ENCODE measurements at places on chromosomes 7 and 10.

- no peak for DNase-seq
These were observed 10.0 kb downstream of the HHEX start for GRCh38 chr10:92699518-92700381.

DNA sequence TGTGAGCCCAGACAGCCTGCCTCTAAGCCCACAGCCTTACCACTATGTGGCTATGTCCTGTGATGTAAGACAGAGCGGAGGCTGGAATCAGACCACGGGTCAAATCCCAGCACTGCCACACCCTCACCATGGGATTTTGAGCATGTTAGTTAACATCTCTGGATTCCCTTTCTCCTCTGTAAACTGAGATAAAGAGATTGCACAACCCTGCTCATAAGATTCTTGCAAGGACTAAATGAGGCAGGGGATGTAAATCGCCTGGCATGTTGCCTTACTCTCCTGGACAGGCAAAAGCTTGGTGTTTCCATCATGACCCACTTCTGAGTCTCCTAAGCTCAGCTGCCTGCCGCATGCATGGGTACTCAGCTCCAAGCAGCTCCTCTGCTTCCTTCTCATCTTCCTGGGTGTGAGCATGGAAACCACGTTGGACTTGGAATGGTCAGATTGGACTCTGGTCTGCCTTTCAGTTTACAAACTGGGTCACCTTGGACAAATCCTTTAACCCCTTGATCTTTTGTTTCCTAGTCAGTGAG lies 41.3 kb upstream of the MTURN start:
- DNase-seq = no peak

GRCh38 chr7:7220821-7221220 lies 38.5 kb downstream of the C1GALT1 start:
- no peak for DNase-seq

- DNase-seq = no peak
These were observed 166.4 kb downstream of the CHN2 start for GRCh38 chr7:29360633-29361625.

DNA sequence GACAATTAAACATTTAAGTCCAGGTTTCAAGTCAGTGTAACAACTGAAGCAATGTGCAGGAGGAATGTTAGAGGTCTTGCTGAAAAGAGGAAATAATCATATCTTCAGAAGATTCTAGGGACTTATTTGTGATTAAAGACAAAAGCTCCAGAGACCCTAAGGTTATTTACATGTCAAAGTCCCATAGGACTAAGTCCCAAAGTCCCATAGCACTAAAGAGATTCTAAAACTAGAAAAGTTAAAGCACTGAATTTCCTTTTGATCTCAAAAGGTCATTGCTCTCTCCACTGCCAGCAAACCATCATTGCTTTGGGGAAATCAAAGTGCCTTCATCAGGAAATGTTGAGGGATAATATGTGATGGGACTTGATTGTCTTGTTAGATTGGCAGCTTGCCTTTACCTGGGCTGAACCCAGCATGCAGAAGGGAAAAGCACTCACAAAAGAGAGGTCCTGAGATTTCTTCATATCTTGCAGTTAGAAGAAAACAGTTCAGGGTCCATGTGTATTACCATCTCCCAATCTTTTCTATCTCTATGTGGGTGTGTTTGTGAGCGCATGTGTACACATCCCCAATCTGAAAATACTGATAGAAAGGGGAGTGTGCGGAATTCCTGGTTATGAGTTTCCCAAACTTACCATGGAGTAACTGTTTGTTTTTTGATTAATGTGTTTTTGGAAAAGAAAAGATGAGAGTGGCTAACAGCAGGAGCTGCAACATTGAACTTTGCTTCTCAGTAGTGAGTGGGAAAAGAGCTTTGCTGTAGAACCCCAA lies 21.8 kb downstream of the NUDT13 start:
- no peak for DNase-seq

DNA sequence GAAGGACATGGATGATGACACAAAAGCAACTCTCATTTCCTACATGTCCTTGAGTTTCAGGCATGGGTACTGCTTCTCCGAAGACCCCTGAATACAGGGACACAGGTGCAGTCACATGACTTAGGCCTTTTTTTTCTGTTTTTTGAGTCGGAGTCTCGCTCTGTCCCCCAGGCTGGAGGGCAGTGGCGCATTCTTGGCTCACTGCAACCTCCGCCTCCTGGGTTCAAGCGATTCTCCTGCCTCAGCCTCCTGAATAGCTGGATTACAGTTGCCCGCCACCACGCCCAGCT lies 26.8 kb downstream of the IFT22 start:
- DNase-seq = no peak

DNA sequence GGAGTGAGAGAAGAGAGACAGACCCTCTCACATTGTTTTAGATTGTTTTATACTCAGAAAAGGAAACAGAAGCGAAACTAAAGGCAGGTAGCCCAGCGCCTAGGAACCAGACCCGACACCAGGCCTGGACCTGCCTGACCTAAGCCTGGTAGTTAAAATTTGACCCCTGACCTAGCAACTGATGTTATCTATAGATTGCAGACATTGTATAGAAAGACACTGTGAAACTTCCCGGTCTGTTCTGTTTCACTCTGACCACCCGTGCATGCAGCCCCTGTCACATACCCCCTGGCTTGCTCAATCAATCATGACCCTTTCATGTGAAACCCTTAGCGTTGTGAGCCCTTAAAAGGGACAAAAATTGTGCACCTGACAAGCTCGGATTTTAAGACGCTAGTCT lies 31.6 kb downstream of the VIPR2 start:
- DNase-seq = no peak

DNA sequence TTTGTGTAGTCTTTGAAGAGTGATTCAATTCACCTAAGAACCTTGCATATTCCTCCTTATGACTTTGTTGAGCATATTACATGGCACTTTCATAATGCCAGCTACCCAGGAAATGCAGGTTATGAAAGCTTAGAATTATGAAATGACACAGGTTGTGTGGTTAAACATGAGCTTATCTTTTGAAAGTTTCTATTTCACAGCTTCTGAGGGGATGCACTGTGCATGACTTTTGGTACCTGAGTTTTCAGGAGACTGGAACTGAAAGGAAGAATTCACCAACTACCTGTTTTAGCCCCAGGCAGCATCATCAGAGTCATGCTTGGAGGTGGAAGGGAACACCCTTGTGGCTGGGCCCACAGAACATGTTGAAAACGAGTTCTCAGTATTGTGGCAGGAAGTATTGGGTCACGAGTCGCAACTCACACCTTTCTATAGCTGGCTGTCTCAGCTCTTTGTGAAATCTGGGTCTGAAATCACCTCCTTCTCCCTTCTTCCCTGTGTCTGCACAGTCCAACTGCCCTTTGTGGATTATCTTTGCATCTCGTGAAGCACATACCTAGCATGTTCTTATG lies 228.2 kb downstream of the PTEN start:
- DNase-seq = peak; percentile 26

- no peak for DNase-seq
These were observed 20.4 kb downstream of the PPA1 start for GRCh38 chr10:70212879-70213278.

DNA sequence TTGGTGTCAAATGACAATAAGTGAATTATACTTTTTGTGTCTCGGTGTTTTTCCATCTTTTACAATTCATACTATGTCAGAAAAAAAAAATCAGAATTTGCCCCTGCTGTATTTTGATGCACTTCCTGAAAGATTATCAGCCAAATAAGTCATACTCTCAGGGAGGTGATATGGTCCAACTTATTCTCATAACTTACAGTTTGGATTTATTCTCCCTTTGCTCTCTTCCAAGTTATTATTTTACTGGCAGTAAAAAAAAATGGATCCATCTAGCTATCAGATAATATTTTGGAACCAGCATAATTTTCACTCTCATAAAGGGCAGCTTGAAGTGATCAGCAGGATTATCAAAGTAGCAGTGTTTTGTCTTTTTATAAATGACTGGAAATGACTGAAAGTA lies 337.1 kb downstream of the BMPER start:
- DNase-seq = no peak

DNA sequence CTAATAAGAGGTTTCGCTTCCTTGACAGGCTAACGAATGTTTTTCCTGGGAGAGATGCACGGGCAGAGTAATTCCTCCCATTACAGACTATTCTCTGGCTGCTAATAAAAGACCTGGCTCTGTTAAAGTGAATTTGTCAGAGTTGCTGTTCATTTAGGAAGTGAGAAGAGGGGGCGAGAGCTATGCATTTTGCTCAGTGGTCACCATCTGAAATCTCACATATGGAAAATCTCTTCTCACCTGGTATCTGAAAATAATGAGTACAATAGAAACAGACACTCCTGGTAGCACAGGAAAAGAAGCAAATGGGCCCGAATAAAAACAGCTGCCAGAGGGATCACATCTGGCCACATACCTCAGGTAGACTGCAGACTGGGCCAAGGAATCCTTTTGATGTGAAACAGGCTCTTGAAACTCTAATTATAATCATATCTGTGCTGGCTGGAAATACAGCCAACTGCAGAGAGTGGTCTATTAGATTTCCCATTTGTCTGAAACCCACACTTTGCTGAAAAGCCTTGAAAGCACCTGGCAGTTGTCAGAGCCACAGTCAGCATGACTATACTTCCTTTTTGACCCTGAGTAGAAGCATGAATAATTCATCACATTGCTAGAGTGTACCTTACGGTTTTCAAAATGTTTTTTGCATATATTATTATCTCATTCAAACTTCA lies 33.6 kb downstream of the AOAH start:
- no peak for DNase-seq

GRCh38 chr10:90884431-90884830 lies 12.7 kb downstream of the RPP30 start:
- DNase-seq = no peak

DNA sequence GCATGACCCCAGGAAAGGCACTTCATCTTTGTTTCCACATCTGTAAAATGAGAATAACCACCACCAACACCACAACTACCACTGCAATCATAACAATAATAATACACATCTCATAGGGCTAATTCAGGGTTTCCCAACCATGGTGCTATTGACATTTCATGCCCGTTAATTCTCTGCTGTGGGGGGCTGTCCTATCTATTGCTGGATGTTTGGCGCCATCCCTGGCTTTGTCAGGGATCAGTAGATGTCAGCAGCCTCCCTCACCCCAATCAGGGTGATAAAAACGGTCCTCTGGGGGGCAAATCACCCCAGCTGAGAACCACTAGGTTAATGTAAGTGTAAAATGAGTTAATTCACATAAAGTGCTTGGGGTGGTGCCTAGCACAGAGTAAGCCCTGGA lies 145.8 kb downstream of the EMX2 start:
- no peak for DNase-seq

DNA sequence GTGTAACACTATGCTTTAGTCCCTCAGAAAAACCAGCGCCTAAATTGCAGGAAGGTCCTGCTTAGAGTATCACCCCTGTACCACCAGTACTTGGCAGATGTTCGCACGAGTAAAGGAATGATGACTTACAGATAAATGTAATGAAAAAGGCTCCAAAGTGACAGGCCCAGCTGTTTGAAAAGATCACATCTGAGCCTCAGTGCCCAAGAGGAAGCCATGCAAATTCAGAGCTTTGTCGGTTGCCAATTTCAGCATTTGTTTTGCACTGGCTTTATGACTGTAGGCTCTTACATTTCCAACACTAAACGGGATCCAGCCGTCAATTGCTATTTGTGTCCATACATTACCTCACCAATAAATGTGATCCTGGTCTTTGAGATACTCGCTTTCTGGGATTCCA lies 60.6 kb upstream of the GAD2 start:
- DNase-seq = no peak

- DNase-seq = no peak
These were observed 932.1 kb upstream of the C7orf33 start for GRCh38 chr7:147658392-147658967.

- DNase-seq = no peak
These were observed 10.8 kb upstream of the CLDN4 start for GRCh38 chr7:73820013-73820412.

GRCh38 chr7:149355390-149356048 lies 93.5 kb downstream of the ZNF783 start:
- no peak for DNase-seq

DNA sequence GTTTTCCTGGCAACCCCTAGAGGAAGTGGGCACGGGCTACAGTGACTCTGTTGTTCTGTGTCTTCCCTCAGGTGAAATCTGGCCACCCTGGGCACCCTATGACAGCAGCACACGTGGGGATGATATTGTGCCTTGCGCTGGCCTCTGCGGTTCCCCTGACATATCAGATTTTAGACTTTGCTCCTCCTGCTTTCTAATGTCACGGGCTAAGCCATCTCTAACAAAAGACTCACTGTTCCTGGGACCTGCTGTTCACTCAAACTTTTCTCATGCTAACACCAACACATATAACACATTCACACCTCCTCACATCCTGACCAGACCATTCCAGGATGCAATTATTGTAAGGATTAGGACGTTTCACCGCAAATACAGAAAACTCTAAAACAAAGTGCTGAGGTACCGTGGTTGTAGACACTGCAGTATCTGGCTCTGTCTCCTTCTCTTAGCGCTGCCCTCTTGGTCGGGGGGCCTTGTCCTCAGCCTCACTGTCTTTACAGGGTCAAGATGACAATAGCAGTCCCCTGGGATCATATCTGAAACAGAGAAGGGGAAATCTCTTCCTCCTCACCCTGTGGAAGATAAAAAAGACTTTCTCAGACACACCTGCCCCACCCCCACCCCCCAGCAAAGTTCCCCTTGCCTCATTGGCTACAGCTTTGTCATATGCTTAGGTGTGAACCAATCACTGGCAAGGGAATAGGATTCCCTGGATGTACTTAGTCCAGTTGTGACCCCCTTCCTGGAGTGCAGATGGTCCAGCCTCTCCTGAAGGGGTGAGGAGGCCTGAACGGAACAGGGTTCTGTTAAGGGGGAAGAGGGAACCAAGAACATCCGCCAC lies 14.1 kb downstream of the CHN2 start:
- DNase-seq = no peak

- no peak for DNase-seq
These were observed 195.7 kb upstream of the GPR26 start for GRCh38 chr10:123470336-123470921.

DNA sequence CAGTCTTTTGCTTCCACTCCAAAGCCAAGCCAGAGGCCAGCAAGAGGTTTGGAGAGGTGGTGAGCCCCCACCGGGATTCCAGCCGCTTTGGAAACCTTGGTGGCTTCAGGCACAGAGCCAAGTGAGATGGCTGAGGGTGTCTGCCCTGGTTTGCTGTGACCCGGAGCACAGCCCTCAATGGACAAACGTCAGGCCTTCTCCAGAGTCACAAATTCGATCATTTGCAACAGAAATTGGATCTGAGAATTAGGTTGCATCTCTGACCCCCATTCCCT lies 885 bp upstream of the NKX1-2 start:
- no peak for DNase-seq

GRCh38 chr10:17476073-17476472 lies 21.7 kb upstream of the ST8SIA6 start:
- DNase-seq = no peak

Measured in stimulated activated CD4-positive, alpha-beta T cell treated with anti-CD3 and anti-CD28 coated beads, TNF-alpha, amount 100 ng/mL, for 4 hours (primary cell).